ENCODE measurements at places on chromosomes 5 and 9.

- DNase-seq: no peak
Measured at GRCh38 chr5:111901296-111901695, 144.3 kb upstream of the NREP start.

DNA sequence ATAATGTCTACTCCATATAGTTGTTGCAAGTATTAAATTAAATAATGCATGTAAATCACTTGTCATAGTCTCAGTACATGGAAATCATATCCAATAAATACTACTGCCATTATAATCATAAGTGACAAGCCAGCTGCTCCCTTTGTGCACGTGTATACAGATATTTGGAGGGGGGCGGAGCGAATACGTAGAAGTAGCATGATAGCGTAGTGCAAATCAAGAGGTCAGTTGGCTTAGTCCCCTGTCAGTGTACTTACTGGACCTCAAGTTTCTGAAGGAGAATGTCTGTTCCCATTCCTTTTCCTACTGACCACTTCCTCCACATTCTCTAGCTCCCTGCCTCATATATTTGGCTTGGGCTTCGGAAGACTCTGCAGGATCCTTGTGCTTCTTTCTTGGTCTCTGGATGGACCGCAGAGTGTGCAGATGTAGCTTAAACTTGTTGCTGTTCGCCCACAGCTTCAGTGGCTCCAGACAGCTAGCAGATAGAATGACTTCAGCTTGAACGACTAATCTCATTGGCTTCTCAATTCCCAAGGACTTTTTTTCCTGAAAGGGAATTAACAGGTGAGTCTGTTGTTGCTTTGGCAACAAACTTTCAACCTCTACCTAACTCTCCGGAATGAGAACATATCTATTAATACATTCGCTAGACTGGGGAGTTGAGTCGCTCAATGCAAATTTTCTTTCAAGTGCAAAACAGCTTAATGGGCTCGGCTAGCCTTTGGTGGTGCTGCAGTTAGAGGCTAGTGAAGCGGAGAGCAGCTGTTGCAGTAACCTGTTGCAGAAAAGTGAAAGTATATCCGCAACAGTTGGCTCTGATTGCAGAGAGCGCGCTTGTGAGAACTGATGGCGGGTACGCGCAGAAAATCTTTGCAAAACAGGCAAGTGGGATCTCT is at the start of gene PCDHB1:
PCDHB1 (plus strand) TSS at position 753 of the 899 bp plus-strand sequence; CDS start at position 850, 97 bp downstream.
- no peak for DNase-seq

DNA sequence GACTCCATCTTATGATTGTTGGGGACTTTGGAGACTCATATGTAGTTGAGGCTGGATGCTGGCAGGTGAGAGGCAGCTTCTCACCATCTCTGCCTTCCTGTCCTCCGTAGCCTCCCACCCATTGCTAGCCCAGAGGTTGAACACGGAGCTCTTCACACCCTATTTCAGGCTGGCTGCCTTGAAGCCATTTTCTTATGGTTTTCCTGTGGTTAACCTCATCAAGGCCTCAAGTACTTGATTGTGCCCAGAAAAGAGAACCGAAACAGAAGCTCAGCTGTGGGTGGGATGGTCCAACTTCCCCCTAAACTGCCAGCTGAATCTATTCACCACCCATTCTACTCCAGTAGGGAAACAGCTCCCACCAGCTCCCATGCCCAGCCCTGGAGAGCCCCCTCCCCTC is 102.9 kb downstream of the LIFR start:
- no peak for DNase-seq

GRCh38 chr9:108544866-108545265 is 310.9 kb downstream of the ACTL7B start:
- DNase-seq: no peak

DNA sequence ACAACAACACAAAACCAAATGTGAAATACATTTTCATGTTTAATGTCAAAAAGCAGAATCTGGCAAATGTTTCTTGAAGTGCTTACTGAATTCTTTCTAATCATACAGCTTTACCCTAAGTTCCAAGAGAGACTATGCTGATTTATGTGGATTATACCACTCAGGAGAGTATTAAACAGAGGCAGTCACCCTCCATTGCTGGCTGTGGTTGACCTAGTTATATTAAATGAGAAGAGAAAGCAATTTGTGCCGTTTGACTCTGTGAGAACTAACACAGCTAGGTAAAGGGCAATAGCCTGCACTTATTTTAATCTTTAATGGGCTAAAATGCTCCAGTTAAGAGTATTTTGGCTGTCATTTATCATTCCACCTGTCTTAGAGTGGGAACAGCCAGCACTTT is 62.6 kb downstream of the ELL2 start:
- peak; percentile 33 for DNase-seq

GRCh38 chr9:130938652-130939404 is at the start of gene FIBCD1:
Gene FIBCD1, minus strand, starts transcription at chr9:130939247. Its CDS starts 640 bp downstream, at chr9:130938607.
- DNase-seq: no peak

DNA sequence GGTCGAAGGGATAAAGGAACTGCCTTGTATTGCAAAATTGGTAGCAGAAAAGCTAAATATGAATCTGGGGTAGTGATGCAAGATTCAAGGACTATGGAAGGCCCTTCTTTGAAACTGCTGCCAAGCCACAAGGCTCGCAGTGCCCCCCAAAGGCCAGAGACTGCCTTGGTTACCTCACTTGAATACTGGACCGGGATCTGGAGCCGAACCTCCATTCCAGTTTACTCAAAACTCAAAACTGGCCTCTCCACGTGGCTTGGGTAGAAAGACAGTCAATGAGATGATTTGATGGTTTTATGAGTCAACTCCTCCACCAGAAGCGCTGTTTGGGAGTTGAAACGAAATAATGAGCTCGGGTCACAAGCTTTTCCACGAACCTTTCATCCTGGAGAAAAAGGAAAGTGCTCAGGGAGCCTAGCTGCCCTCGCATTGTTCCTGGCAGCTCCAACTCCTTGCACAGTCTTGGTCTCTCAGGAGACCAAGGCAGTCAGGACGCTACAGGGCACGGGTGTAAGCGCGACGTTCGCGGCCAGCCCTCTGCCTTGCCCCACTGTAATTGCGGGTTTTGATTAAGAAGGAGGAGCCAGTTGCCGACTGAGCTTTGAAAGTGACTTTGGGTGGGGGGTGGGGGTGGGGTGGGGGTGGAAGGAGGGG is 2.8 kb downstream of the ST8SIA4 start:
- DNase-seq: no peak

GRCh38 chr5:59693492-59694309 is 199.8 kb downstream of the PDE4D start:
- no peak for DNase-seq

- no peak for DNase-seq
Measured at GRCh38 chr5:104533498-104533897, 970.9 kb upstream of the NUDT12 start.

GRCh38 chr5:58622936-58623871 is 40.3 kb downstream of the RAB3C start:
- DNase-seq: no peak

GRCh38 chr9:94802793-94803192 is 76.3 kb downstream of the AOPEP start:
- DNase-seq: no peak

DNA sequence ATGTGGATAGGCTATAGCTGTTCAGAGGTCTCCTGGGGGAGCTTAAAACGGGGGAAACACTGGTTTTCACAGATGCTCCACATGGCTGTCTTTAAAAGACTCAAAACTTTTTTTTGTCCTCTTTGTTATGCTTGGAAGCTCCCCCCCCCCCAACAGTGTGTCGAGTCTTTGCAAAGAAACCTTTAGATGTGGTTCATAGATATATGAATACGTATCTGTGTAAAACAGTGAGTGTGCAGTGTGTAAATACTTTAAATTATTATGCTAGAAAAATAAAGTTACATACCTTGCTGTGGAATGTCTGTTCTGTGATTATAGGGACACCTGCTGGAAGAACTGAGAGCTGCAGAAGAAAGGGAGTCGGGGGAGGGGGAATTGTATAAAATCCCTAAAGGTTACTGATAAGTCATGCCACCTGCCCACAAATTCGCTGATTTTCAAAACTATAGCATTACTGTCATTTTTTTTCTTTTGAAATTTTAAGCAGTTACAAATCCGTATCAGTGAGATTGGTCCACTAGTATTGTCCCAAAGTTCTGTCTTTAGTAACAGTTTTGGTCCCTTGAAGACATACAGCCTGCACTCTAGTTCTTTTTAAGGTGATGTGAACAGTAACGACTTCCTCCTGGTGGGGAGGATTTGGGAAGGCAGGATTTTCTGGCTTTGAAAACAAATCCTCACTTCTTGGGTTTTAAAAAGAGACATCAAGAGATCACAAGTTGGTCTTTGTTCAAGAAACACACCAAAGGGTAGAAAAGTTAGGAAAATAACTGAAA is 22.9 kb downstream of the RGMB start:
- DNase-seq: peak; percentile 57

GRCh38 chr9:111985315-111985714 is 88.7 kb downstream of the UGCG start:
- no peak for DNase-seq

DNA sequence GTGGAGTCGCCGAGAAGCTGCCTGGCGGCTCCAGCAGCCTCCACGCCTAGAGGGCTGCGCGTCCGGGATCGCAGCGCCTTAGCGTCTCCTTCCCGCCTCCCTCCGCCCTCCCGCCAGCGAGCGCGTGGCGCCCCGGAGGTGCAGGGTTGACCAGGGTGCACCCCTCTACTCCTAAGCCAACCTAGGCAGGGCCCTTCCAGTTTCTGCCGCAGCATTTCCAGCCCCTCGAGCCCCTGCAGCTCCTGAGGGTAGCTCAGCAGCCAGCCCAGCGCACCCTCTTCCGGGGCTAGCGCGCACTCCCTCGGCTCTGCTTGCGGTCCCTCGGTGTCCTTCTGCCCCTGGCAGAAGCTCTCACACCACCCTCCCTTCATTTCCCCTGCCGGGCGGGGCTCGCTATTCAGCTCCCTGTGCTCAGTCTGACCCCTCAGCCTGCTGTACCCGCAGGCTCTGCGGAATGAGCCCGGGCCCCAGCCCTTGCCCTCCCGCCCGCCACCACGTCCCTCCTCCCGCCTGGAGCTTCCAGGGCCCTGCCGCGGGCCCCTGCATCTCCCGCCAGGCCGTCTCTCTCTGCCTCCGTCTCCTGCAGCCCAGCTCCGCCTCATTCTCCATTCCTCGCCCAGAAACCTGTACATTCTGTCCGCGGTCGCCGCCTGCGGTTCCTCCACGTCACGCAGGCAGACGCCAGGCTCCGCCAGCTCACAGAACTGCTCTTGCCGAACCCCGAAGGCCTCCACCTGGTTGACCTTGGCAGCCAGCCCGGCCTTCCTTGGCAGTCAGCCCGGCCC is 61.8 kb downstream of the SPATA31C2 start:
- peak; percentile 63 for DNase-seq

GRCh38 chr5:78985116-78985724 is at the start of gene ARSB:
Gene ARSB, minus strand, starts transcription at chr5:78985310. Its CDS starts 62 bp downstream, at chr5:78985248.
- peak; percentile 47 for DNase-seq

DNA sequence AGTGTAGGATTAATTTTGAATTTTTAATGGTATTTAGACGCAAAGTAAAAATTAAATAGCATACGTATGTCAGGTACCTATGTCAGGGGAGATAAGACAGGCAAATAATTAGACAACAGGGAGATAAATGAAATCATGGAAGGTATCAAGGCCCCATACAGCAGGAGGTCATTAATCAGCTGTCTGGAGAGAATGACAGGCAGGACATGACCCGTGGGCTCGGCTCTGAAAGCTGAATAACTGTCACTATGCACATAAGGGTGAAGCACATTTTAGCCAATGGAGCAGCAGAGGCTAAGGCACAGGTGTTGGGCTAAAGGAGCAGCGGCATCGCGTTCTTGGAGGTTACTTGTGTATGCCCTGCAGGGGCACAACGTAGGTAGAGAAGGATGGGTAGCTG is 11.9 kb downstream of the SLC25A51 start:
- DNase-seq: no peak

DNA sequence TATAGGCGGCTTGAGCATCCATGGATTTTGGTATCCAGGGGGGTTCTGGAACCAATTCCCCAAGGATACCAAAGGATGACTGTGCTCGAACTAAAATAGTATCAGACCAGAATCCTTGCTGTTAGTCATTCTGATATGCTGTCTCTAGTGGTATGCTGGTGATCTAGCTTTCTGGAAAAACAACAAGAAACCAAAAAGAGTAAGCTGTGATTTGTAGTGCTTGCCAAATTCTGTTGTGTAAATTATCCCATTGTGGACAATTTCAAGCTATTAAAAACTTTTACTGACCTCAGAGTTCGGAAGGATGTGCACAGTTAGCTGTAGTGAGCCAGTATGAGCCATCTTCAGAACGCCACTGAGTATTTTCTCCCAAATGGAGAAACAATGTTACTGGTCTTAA is 99.0 kb upstream of the FBN2 start:
- no peak for DNase-seq

DNA sequence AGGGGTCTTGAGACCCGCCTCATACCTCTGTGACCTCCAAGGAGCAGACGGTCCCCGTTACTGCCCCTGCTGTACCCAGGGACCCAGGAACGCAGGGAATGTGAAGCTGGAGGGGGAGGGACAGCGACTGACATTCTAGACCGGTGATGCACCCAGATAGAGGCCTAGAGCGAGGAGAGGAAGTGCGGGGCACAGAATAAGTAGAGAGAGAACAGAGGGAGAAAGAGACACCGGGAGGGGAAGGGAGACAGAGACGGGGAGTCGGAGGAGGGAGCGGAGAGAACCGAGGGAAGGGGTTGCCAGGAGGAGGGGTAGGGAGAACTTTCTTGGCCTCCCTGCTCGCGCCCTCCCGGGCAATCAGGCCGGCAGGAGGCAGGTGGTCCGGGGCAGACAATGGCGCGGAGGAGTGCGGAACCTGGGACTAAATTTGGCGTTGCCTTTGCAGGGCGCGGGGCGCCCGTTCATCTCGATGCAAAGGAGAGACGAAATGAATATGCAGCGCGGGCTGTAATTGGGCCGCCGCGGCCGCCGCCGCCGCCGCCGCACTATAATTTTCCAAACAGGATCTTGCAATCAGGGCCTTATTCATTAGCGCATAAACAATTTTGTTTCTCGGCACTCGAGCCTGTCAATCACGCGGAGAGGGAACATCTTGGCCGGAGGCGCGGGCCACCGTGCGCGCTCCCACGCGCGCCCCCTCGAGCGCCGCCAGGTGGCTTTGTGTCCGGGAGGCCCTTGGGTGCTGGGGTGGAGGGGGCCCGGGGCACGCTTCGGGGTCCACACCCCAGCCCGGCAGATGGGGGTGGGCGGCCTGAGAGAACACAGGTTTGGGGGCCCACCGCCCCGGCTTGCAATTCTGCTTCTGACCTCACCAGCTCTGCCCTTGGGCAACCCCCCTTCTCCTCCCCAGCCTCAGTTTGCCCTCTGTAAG is 33.0 kb downstream of the NDUFA8 start:
- peak; percentile 21 for DNase-seq
